ENCODE measurements at places on chromosomes 4 and X.

DNA sequence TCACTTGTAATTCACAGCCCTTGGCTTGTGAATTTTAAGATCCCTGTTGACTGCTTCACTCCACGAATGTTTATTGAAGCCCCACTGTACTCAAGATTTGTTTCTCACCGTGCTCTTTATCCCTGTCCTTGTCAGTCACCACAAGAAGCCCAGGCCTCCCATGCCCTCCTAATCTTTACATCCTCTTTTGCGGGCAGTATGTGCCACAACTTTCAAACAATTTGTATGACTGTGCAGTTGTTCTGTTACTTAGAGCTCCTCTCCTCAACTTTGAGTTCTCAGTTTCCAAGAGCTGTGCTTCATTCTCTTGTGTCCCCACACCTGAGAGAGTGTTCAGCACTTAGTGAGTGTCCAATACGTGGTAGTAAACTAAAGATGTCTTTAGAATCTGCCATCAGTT is 467.7 kb downstream of the NKX6-1 start:
- no peak for DNase-seq

GRCh38 chr4:163681208-163681821 is 186.8 kb downstream of the TMA16 start:
- DNase-seq: peak; percentile 64

DNA sequence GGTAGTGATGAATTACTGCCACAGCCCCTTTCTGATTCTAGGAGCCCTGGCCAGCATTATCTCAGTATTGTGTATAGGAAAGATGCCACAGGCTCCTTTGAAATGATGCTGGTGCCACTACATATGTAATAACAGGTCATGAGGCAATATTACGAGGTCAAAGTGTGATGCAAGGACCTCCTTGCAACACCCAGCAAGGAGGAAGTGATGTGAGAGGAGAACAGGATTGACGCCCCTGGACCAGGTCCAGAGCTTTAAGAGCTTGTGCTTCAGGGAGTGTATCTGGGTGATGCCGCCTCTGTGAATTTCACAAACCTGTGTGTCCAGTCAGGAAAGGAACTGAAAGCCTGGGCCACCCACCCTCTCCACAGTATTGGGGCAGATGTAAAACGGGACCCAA is 261.8 kb downstream of the MID1IP1 start:
- peak; percentile 74 for DNase-seq

DNA sequence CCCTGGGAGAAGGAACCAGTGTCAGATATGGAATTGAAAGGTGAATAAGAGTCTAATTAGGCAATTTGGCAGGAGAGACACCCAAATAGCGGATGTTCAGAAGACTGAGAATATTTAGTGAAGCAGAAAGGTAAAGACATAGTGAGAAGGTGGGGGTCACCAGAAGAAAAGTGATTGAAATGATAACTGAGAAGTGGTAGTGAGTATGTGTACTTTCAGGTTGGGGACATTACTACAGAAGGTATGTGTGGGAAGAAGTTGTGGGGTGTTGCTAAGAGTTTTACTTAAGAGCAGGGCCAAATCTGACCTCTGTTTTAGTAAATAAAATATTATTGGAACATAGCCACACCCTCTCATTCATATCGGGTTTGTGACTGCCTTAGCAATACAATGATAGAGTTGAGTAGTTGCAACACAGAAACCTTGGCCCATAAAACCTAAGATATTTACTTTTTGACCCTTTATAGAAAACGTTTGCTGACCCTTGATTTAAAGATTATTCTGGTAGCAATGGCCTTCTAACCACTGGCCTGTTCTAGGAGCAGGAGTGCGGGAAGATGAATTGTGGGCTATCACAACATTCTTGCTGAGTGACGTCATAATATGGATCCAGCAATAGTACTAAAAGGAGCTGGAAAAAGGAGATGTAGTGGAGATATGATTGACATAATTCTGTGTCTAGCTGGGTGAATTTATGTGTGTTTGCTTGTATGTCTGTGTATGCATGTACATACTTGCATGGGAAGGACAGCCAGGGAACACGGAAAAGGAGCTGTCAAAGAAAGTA is 115.3 kb downstream of the HS3ST1 start:
- DNase-seq: no peak

DNA sequence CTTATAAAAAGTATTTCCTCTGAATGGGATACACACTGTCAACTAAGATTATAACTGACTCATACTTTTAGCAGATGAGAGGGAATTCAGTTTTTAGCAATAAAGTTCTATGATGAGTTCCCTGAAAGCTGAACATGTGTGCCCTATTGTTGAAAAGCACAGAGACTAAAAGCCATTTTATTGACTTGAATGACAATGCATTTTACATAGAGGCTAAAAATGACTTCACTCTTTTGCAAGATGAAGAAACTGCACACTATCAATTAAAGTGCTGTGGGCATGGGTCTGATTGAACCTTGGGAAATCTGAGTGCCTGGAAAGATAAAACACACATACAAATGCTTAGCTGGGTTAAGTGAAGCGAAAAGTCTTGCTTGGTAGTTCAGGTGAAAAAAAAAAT is 633.4 kb downstream of the PDHA2 start:
- no peak for DNase-seq

DNA sequence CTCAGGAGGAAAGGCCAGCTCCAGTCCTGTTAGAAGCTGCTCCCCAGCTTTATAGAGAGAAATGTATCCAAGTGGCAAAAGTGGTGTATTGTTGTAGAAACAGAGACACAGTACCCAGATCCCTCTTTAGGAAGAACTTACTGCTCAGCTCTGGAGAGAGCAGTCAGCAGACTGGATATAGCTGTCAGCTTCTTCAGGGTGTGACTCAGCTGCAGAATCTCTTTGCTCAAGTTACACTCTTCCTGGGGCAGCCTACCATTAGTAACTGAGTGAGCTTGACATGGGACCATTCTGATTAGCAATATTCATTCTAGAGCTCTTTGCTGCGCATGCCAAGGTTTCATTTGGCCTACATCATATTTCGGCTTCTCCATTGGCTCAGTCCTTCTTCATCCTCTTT is 40.5 kb downstream of the ATP1B4 start:
- DNase-seq: no peak

GRCh38 chr4:150562250-150562649 is 19.7 kb upstream of the MAB21L2 start:
- no peak for DNase-seq

DNA sequence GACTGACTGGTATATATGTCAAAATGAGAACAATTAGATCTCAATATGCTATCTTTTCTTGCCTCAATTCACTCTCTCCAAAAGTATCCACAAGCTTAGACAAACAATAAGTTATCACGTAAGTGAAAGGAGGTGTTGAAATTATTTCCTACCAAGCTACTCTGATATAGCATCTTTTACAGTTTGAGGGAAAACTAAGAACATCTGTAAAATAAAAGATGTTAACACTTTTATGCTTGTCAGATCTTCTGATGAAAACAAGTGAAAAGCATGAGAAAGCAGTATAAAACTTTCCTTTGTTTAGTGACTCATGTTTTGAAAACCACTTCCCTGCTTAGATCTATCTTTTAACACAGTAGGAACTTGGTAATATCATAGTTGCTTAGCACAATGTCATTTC is 8.4 kb upstream of the MAB21L2 start:
- no peak for DNase-seq

- DNase-seq: no peak
Observed at GRCh38 chr4:124934916-124935315, 222.4 kb upstream of the ANKRD50 start.

GRCh38 chrX:106906361-106906760 is 3.2 kb upstream of the RIPPLY1 start:
- no peak for DNase-seq

- no peak for DNase-seq
Observed at GRCh38 chrX:69229436-69229835, 64.2 kb upstream of the PJA1 start.

DNA sequence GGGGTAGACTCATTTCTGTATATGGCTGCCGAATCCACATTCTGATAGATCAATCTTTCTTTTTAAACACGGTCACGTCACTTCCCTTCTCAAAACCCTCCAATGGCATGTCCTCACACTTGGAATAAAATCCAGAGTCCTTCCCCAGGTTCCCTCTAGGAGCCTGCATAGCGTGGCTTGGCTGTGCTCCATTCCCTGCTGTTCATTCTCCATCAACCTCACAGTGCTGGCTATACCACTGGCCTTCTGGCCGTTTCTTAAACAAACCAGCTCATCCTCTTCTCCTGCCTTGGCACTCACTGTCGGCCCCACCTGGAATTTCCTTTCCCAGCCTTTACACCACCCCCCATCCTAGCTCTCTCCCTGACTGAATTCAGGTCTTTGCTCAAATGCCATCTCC is 77.1 kb downstream of the RBM47 start:
- DNase-seq: no peak

DNA sequence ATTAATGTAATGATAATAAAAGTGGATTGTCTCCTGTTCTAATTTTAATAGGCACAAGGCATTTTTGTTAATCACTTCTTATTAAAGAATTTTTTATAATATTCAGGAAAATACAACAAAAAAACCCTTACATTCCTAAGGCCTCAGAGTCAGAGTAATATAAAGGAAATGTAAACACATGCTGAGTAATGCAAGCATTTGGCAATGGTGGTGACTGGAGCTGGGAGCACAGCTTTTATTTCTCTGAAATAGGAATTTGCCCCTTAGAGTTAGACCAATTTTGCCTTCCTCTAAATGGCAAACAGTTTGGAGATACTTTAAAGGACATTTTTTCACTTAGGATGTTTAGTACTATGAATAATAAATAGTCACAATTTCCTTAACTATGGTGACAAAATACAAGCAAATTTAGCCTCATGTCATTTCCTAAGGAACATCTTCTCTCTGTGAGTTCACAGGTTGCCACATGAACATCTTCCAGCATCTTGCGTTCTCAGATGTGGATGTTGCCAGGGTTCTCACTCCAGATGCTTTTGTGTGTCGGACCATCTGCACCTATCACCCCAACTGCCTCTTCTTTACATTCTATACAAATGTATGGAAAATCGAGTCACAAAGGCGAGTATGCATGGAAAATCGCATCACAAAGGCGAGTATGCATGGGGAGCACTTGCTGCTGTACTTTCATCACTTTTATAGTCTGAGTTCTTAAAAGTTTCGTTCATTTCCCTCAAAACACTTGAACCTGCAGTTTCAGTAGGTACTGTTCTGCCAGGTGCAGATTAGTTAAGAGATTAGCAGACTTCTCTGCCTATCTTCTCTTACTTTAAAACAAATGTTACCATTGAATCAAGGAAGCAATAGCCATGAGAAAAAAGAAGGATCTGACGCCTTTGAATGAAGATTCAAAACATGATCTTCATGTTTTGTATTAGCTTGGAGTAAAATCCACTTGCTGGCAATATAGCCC is 15.9 kb upstream of the F11 start:
- DNase-seq: no peak

DNA sequence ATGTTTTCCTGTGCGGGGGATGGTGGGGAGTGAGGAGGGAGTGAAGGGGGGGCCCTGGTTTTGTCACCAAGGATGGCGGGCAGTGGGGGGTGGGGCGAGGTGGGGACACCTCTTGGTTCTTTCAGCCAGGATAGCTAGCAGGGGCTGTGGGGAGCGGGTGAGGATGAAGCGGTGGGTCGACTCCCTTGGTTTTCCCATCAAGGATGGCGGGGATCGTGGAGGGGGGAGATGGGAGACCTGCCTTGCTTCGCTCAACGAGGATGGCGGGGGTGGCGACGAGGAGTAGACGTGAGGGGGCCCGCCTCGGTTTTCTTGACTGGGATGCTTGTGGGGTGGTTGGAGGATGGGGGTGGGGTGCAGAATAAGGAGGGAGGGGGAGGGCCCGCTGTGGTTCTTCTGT is 643 bp downstream of the FHL1 start:
- no peak for DNase-seq

DNA sequence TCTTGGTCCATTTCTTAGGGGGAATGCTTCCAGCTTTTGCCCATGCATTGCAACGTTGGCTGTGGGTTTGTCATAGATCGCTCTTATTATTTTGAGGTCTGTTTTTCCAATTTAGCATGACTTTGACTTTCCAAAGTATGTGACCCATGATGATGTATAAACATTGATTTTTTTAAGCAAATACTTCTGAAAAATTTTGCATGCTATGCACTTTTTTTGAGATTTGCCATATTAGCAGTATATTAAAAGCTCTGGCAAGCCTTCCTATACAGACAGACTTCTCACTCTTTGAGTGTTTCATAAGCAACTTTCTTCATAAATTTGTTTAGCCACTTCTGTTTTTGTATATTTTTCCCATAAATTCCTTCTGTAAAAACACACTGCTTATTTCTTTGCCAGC is 746.4 kb upstream of the LCORL start:
- DNase-seq: no peak

- no peak for DNase-seq
Observed at GRCh38 chr4:186105647-186106321, 1.3 kb downstream of the FAM149A start.

Data from AML-193 (cell line).